K562 (cell line): ENCODE measurements at places on chromosomes 3 and 15.

GRCh38 chr15:58403581-58403980 lies 28.2 kb upstream of the LIPC start:
- DNase-seq = no peak

- DNase-seq = no peak
Observed at GRCh38 chr3:159770998-159771397, 217.6 kb upstream of the IL12A start.

DNA sequence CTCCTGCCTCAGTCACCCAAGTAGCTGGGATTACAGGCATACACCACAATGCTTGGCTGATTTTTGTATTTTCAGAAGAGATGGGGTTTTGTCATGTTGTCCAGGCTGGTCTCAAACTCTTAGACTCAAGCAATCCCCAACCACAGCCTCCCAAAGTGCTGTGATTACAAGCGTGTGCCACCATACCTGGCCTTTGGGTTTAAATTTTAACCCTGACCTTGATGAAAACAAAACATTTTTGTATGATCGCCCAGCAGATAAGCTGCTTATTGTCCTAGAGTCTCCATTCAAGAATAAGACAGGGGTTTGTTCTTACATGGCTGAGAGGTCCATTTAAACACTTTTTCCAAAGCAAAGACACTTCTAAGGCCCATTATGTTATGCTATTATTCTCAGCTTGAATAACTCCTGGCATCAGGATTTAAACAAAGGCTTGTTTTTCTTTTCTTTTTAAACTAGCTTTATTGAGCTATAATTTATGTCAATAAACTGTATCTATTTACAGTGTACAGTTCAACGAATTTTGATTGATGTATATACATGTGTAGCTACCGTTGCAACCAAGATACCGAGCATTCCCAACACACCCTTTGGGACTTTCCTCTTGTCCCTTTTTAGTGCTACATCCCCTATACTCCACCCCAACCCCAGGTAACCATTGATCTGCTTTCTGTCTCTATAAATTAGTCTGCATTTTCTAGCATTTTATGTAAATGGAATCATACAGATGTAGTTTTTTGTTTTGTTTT lies 1.4 kb upstream of the MUC13 start:
- DNase-seq = no peak

- DNase-seq = no peak
Observed at GRCh38 chr3:23254835-23255234, 51.7 kb downstream of the UBE2E2 start.
